ENCODE measurements at places on chromosomes 5 and 9.
A peak's percentile ranks its signal among the peaks of the same experiment; 100 is the strongest.

DNA sequence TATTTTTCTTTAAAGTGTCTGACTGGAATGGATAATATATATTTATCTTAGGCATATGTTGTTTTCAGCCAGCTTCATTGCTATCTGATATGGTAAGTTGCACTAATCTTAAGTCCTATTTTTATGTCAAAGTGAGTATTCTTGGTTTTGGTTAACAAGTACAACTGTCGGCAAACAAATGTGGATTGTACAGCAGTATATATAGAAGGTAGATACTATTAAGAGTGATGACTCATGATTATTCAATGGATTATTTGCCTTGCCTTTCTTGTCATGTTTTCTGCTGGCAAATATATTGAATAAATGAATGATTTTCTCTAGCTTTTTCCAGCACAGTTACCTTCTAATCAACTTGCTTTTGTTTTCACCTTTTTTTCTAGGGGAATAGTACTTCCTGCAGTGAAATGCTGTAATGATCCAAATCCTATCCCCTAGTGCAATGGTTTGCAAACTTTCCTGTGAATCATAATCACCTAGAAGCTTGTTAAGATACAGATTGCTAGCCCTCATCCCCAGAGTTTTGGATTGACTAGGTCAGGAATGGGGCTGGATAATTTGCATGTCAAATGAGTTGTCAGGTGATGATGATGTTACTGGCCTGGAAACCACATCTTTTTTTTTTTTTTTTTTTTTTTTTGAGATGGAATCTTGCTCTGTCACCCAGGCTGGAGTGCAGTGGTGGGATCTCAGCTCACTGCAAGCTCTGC is 60.8 kb upstream of the ARRDC3 start:
- peak; percentile 30 for DNase-seq

- DNase-seq, result no peak
These were observed 67.6 kb upstream of the SLC12A2 start for GRCh38 chr5:128015978-128016377.

DNA sequence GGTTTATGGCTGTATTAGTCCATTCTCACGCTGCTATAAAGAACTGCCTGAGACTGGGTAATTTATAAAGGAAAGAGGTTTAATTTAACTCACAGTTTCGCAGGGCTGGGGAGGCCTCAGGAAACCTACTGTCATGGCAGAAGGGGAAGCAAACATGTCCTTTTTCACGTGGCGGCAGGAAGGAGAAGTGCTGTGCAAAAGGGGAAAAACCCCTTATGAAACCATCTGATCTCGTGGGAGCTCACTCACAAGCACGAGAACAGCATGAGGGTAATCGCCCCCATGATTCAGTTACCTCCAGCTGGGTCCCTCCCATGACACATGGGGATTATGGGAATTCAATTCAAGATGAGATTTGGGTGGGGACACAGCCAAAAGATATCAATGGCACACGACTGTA is 13.9 kb downstream of the LRRC70 start:
- no peak for DNase-seq

DNA sequence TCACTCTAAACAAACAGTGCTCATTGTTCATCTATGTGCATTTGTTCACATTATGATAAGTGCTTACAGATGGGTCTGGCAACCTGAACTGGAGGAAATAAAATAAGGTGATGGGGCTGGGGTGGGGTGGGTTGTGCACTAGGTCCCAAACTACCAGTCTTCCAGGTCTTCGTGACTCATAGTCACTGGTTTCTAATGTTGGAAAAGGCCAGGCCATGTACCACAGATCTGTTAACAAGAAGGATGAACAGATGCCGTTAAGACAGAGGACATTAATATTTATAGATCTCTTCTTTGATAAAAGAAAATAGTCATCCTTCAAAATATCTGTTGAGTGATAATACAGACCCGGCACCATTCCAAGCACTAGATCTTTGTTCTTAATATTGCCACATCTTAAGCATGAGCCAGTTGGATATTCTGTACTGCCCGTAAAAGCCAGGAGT is 71.4 kb upstream of the STARD4 start:
- peak; percentile 6 for DNase-seq

DNA sequence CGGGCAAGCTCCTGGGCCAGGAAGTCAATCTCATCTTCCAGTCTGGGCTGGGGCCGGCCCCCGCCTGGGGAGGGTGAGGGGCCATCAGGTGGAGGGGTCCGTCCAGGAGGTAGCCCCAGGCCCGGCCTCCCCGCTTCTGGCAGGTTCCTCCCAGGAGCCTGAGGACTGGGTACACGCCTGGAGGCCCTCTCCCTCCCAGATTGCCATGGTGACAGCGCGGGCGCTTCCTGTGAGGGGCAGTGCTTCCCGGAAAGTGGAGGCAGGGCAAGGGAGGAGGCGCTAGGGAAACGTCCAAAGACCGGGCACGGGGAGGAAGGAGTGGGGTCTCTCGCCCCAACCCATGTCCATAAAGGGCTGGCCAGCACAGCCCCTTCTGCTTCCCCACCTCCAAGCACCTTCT is 4.9 kb downstream of the NPDC1 start:
- no peak for DNase-seq
